Stimulated activated memory B cell treated with anti-CD40 and anti-IgM and Interleukin-4, amounts not matched to agents 10 μg/mL and 1 μg/mL and 100 μg/mL, for 72 hours (primary cell): ENCODE measurements at places on chromosomes 13 and 19.

GRCh38 chr19:56692206-56692895, 20.8 kb upstream of the ZNF835 start:
- ATAC-seq = no peak

GRCh38 chr13:48138270-48138669, 43.4 kb upstream of the MED4 start:
- no peak for ATAC-seq

DNA sequence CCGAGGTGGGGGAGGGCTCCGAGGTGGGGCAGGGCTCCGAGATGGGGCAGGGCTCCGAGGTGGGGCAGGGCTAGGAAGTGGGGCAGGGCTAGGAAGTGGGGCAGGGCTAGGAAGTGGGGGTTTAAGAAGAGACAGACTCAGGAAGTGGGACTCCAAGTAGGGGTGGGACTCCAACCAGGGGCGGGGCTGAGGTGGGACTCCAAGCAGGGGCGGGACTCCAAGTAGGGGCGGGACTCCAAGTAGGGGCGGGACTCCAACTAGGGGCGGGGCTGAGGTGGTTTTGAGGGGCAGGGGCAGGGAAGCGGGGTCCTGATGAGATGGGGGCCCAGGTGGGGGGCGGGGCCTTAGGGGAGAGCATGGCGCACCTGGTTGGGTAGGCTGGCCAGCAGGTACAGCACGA, 13.6 kb downstream of the CFD start:
- peak; percentile 78 for ATAC-seq

- ATAC-seq = peak; percentile 83
Observed at GRCh38 chr19:51600940-51601580, 29.1 kb downstream of the SIGLEC5 start.

DNA sequence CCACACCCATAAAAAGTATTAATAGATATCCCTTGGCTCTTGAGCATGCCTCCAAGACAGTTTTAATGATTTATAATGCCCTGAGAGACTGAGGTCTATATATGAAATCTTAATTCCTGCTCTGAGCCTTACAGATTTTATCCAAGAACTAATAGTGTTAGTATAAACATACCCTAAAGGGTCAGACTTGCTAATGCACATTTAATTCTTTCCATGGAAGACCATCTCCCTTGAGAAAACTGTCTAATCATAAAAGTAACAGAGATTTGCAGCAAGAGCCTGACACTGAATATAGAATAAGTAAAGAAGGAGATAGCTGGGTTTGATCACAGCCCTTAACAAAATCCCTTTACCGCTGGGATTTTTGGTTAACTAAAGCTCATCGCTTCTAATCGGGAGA, 650.8 kb upstream of the KLF12 start:
- no peak for ATAC-seq

GRCh38 chr13:46160471-46161066, 21.4 kb downstream of the LCP1 start:
- peak; percentile 54 for ATAC-seq

- no peak for ATAC-seq
Observed at GRCh38 chr13:30006246-30006645, 155.8 kb upstream of the UBL3 start.

DNA sequence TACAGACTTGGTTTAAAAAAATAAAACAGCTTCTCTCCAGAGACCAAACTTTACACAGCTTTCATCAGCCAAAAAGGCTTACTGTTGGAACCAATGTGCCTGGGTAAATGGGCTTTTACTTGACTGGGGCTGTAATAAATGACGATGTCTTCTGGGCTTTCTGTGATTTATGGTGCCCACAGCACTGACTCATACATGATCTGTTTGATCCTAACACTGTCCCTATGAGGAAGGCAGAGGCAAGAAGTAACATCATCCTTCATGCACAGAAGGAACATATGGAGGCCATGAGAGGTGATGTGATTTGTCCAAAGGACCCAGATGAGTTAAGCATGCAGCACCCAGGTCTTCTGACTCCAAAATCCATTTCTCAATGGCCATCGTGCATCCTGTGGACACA, 77.4 kb downstream of the DOCK9 start:
- ATAC-seq = no peak

DNA sequence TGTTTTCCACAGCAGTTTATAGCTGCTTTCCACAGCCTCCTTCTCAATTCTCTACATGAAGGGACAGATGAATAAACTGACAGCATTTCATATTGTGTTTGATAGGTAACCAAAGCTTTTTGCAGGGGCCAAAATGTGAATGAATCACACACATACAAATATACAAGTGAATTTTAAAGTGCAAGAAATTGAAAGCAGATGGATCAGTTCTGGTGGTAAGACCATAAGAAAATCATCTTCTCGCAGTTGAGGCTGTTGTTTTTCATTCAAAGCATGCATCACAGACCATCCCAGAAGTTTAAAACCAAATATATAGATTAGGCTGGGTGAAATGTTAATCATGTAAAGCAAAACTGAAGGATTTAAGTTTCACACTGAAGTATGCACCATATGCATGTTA, 1569.4 kb downstream of the PCDH9 start:
- no peak for ATAC-seq

DNA sequence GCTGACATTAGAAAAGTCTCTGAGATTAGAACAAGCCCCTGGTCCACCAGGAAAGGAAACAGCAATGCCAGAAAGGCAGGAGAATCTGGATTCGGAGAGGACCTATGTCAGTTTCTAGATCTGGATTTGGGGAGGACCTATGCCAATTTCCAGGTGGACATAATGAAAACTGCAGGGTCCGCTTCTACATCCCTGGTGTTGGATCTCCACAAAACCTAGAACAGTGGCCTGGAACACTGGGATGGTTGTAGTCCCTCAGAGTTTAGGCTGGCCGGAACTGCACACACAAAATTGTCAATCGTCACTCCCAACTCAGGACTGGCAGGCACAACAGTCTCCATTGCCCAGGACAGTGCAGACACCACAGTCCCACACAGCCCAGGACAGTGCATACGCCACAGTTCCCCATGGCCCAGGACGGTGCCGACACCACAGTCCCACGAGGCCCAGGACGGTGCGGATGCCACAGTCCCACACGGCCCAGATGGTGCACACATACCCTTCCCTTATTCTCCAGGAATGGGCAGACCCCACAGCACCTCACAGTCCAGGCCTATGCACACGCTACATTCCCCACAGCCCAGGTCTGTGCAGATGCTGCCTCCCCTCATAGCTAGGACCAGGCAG, 341.7 kb downstream of the UQCRFS1 start:
- ATAC-seq = no peak

DNA sequence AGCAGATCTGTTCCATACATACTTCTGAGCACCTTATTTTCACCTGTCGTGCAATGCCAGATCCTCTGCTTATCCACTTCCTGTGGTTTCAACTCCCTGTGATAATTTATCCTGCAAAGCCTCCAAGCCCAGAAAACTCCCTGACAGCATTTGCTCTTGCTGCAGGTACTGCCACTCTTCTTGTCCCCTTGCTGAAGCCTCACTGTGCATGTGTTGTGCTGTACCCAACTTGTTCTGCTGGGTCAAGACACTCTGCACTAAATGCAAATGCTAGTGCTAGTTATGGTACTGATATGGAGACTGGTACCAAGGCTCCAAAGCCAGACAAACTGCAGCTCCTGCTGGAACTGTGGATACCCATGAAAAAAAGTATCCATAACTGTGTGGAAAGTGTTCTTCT, 315.4 kb upstream of the MIR17HG start:
- no peak for ATAC-seq

DNA sequence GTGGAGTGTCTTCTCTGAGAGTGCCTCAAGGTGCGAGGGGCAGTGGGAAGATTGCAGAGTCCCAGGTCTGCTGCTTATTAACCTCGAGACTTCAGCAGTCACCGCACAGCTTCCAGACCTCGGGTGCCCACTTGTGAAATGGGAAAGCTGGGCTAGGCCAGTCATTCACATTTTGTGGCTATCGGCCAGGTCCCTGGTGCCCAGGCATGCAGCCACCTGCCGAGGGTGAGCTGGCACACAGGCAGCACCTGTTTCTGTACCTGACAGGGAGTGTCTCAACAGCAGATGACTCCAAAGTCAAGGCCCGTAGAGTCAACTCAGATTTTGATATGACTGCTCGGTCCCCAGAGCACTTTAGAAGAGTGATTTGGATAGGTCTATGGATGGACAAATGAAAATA, 21.9 kb downstream of the UQCRFS1 start:
- no peak for ATAC-seq

- no peak for ATAC-seq
Observed at GRCh38 chr13:72062566-72062965, 195.6 kb upstream of the DACH1 start.

DNA sequence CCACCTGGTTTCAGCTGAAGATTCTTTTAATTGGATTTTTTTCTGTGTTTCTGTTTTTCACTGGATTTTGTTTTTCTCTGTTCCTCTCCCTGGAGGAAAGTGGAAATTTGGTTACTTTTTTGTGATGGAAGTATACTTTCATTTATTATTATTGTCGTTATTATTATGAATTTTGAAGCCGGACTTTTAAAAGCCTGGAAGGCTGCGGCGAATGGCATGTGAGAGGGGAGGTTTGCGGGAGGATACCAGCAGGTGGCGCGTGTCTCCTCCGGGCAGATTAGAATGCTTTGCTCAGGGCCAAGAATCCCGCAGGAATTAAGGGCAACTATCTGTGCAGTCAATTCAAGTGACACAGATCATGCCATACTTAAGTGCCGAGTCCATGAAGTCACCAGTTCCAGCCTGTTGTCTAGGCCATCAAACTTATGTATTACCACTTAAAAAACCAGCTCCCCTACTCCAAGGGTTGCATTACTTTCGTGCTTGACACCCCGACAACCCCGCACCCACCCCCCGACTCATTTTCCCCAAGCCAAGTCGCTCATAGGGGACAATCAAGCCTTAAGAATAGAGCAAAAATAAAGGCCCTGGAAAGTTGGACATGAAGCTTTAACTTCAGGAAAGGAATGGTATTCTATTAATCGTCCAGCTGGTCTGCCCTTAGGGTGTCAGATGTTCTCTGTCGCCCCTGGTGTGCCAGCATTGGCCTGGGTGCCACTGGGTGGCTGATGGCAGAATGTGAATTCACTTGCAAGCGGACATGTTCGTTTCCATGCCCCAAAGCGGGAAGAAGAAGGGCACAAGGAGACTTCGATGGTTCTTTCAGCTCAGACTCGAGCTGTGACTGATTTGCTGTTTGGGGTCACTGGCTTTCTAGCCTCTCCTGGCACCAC, 1.3 kb upstream of the LRCH1 start:
- no peak for ATAC-seq

- ATAC-seq = no peak
Observed at GRCh38 chr19:34120846-34121639, 51.3 kb upstream of the LSM14A start.

GRCh38 chr19:29690842-29691241, 24.2 kb downstream of the C19orf12 start:
- ATAC-seq = peak; percentile 63

GRCh38 chr13:105272660-105273631, 1262.5 kb downstream of the EFNB2 start:
- peak; percentile 8 for ATAC-seq

GRCh38 chr19:49205114-49205513, 47.5 kb downstream of the TRPM4 start:
- peak; percentile 59 for ATAC-seq

DNA sequence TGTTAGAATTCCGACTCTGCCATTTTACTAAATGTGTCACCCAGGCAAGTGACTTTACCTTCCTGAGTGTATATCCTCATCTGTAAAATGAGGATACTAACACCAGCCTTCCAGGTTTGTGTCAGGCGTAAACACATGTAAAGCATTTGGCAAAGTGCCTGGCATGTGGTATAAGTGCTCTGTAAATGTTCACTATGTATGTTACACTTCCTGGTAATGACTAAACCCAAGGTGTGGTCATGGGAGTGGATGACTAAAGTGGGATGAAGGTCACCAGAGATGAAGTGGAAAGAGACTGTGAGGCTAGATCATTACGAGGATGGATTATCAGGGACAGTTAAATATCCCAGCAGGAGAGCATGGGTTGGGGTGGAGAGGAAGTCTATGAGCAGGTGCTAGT, 25.6 kb downstream of the DEDD2 start:
- ATAC-seq = no peak

DNA sequence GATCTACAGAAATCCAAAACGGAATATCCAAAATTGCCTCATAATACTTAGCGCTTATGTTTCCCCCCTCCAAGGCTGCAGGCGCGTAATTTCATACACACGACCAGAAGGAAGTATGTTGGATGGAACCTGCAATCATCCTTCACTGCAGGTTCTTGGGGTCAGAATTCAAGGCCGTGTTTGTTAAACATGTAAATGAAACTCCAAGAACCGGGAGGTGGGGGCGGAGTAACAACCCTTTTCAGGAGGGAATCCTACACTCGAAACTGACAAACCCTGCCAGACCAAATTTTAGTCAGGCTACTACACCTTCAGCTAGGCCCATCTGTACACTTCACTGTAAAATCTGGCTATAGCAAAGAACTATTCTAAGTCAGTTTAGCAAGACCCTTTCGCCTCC, 1.3 kb downstream of the ZNF607 start:
- no peak for ATAC-seq

DNA sequence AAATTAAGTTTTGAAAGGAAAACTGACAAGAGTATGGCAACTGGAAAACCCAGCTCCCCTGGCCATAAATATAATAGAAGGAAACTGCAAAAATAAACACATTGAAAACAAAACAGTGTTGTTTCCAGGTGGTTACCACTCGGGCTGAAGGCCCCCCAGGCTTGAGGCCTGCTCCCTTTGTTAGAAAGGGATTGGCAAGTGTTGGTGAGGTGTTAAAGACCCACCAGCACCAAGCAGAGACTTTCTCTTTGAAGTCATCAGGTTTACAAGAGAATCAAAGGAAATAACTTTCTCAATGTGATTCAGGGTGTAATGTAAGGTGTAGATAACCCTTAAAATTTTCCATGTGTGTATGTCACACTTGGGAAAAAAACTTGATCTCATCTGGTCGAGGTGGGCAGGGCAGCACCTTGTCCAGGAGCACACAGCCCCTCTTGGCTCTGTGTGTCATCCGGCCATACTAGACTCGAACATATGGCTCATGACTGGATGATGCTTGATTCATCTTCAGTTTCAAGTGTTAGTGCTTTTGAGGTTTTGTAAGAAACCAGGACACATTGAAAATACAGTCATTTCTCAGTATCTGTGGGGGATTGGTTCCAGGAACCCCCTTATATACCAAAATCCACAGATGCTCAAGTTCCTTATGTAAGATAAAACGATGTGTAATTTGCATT, 7.8 kb downstream of the ACTN4 start:
- ATAC-seq = peak; percentile 54

DNA sequence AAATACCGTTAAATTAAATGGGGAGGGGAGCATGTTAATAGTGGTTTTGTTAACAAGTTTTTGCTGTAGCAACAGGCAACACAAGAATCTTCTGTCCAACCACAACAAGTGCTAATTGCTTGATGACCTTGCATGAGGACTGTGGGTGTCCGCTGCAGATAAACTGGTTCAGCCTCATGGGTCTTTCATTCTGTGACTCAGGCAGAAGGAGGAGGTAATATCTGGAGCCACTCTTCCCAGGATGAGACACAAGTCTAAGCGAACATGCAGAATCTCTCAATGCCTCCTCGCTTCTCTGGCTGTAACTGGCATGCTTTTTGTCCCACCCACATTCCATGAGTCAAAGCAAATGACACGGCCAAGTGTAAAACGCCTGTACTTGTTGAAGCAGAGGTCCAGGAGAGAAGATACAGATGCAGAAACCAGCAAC, 56.6 kb upstream of the MYO16 start:
- ATAC-seq = no peak

GRCh38 chr19:18626906-18627305, 9.9 kb upstream of the KLHL26 start:
- ATAC-seq = no peak

GRCh38 chr19:15075806-15076205, 6.2 kb upstream of the OR1I1 start:
- no peak for ATAC-seq
